ENCODE measurements at places on chromosomes 12 and 14. TPM values are rescaled to one million over a fixed set of nuclear protein-coding genes. Genes with fewer than 3 reads are reported as not detected.

PLCZ1 gene
- 0.49 TPM for total RNA-seq

GRCh38 chr12:29690728-29691127 is 93.0 kb downstream of the TMTC1 start:
- H3K4me1 ChIP-seq, result peaks cover 36% of the 10 kb centered on the region
- no peaks in the 10 kb centered on the region for H3K27me3 ChIP-seq
- H3K27ac ChIP-seq, result no peak overlapping the region
- H3K4me3 ChIP-seq, result no peak overlapping the region
- DNase-seq, result no peak
- no peaks in the 10 kb centered on the region for H3K36me3 ChIP-seq

DNA sequence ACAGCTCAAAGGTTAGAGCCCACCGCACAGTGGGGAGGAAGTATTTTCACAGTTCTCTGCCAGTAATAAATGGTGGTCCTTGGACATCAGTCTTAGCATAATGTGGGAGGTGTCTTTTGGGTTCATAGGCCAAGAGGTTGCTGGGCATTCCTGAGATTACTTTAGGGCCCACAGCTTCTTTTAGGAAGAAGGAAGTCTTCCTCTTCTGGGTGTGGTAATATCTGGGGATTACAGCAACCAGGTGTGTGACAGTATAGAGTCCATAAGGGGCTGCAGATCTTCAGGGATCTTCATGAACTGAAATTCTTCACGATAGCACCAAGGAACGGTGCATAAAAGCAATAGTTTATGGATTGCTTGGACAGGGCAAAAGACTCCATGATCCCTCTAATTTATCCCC is 56.2 kb upstream of the PTGR2 start:
- H3K36me3 ChIP-seq, result no peaks in the 10 kb centered on the region
- H3K4me3 ChIP-seq, result no peak overlapping the region
- peak overlapping the region; percentile 76 for H3K27ac ChIP-seq
- DNase-seq, result no peak
- H3K27me3 ChIP-seq, result no peaks in the 10 kb centered on the region

ACVRL1 gene
- total RNA-seq, result 36.9 TPM

DNA sequence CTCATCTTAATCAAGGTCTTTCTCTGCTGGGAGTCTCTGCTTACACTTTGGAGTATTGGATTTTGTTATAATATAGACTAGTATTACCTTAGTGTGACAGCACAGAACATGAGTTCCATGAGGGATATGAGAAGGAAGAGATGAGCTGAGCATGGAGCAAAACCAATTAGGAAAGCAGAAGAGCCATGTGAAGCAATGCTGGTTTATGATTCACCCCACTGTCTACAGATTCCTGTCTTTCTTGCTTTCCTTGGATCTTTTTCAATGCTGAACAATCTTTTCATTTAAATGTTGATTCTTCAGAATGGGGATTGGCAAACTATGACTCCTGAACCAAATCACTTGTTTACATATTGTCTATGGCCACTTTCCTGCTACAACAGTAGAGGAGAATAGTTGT is 70.4 kb upstream of the KITLG start:
- no peak overlapping the region for H3K27ac ChIP-seq
- DNase-seq, result no peak
- no peak overlapping the region for H3K4me3 ChIP-seq
- no peaks in the 10 kb centered on the region for H3K4me1 ChIP-seq

DNA sequence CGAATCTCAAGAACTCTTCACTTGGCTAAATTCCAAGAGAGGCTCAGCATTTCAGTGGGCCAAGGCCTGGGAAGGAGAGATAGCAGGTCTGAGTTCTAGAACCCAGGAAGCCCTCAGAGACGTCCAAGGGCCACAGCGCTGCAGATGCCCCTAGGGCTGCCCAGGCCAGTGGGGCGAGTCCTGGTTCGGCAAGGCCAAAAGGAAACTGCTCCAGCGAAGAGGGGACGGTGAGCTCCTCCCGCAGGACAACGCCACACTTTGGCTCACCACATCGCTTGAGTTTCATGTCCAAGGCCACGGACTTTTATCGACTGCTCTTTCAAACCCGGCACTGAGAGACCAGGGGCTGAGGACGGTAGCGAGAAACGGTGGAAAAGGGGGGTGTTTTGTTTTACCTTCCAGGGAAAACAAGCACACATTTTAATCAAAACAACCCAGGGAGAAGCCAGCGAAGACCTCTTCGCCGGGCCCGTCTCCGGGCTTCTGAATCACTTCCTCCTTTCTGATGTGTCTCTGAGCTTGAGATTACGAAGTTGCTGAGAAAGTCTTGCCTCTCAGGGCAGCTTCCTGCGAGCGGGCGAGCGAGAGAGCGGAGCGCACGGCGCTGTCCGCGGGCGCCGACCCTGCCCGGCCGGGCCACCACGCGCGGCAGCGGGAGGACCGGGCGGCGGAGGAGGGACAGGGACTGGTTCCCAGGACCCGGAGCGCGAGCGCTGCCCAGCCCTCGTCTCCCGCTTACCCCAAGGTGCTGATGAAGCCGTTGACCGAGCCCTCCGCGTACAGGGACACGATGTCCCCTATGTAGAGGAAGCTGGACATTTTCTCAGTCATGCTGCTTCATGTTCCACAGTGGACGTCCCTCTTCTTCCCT is 808 bp downstream of the ITPR2 start:
- H3K27me3 ChIP-seq, result no peaks in the 10 kb centered on the region
- H3K4me3 ChIP-seq, result peak overlapping the region; percentile 82
- H3K36me3 ChIP-seq, result no peaks in the 10 kb centered on the region
- peaks cover 31% of the 10 kb centered on the region for H3K4me1 ChIP-seq

KIF5A gene
- 0.08 TPM for total RNA-seq

DNA sequence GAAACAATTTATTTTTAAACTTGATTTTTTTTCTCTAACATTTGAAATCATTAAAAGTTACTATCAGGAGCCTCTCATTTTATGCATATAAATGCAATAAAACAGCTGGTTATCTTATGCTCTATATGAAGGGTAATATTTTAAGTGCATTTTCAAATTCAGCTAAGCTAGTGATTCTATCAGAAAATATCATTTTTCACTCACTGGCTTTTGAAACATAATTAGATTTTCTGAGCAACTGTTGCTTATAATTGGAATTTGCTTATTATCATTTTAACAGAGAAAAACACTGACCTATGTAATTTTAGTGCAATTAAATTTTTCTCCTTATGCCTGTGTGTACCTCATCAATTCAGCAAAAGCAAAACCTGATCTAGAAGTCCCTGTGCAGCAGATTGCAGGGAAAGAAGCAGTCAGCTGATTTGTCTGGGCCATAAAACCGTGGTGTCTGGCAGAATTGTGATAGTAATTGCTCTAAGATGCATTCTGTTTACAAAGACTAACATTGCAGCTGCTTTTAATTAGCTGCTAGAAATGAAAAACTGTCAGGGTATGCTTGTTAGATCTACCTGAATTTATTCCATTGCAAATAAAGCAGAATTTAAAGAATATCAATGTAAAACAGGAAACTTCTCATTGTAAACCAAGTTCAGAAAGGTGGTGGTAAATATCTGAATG is 75.0 kb downstream of the BICD1 start:
- DNase-seq, result no peak
- no peak overlapping the region for H3K27ac ChIP-seq
- H3K36me3 ChIP-seq, result no peaks in the 10 kb centered on the region
- no peaks in the 10 kb centered on the region for H3K27me3 ChIP-seq

DNA sequence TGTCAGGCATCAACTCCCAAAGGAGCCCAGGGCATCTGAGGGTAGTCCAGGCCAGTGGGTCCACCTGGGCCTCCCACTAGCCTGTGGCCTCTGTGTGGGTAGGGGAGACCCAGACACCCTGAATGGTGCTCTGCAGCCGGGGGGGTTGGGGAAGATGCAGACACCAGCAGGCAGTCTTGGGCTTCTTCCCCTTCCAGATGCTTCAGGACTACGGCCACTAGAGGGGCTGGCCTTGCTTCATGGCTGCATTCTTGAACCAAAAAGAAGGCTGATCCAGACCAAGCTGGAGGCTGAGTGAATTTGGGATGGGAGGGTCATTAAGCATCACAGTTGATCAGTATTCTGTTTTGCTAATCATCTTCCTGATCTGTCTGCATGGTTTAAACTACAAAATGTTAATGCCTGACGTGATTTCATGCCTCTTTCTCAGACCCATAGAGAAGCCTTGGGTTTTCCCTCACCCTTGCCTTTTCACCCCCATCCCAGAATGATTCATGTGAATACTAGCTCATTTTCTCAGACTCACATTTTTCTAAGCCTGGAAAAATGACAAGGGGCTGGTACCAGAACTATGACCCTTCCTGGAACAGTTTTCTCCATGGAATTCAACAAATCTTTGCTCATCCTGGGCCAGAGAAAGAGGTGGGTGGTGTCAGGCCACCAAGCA is 134.2 kb downstream of the NTF3 start:
- H3K36me3 ChIP-seq, result peaks cover 5% of the 10 kb centered on the region
- DNase-seq, result no peak
- H3K27me3 ChIP-seq, result peaks cover 52% of the 10 kb centered on the region
- H3K4me3 ChIP-seq, result no peak overlapping the region
- peaks cover 15% of the 10 kb centered on the region for H3K4me1 ChIP-seq
- no peak overlapping the region for H3K27ac ChIP-seq

DNA sequence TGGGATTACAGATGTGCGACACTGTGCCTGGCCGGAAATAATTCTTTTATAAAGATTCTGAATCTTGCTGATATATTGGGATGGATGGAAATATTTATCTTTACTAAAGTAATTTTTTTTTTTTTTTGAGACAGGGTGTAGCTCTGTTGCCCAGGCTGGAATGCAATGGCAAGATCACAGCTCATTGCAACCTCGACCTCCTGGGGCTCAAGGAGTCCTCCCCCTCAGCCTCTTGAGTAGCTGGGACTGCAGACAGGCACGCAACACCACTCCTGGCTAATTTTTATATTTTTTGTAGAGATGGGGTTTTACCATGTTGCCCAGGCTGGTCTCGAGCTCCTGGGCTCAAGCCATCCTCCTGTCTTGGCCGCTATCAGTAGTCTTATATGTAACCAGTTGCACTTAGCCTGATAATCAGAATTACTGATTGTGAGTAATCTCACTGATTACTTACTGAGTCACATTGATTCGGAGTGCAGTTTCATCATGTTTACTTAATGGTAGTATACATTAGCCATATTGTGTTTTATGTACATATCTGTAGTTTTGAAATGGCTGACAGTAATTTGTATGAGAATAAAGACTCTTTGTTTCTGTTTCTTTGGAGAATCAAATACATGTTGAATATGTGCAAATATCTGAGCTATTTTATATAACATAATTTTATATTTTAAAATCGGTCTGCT is 50.4 kb upstream of the LRTM2 start:
- no peak overlapping the region for H3K27ac ChIP-seq
- H3K36me3 ChIP-seq, result peaks cover 11% of the 10 kb centered on the region
- no peak overlapping the region for H3K4me3 ChIP-seq
- no peak for DNase-seq
- no peaks in the 10 kb centered on the region for H3K27me3 ChIP-seq

DNA sequence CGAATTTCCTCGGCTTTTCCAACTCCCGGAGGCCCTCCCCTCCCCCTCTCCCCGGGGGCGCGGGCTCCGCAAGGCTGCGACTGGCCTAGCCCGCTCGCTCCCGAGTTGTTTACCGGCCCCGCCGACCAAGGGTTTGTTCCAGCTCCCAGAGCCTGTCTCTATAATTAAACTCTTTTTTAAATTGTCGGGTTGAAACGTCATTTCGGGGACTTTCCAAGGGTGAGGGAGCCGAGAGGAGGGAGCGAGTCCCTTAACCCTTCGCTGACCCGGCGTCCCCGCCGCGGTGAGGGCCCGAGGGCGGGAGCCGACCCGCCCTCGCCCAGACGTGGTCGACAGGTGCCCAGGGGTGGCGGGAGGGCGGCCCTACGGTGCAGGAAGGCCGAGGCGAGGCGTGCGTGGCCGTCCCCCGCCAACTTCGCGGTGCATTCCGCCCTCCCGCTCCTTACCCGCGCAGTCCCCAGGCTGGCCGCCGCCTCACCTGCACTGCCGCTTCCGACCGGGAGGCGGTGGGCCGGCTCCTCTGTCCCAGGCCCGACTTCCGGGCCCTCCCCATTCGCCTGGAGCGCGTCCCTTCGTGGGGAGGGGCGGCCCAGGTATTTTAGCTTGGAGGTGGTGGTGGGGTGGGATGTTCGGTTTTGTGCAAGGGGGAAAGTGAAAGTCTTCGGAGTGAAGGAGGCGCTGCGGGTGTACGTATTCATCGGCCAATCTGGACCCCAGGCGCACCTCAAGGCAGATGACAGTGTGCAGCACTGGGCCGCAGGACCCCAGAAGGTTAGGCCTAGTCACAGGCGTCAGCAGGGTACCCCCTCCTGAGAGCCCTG is 2.9 kb upstream of the ZFP36L1 start:
- H3K4me3 ChIP-seq, result peak overlapping the region; percentile 96
- peaks cover 2% of the 10 kb centered on the region for H3K36me3 ChIP-seq
- peak; percentile 87 for DNase-seq

FCF1 gene
- total RNA-seq, result 42.7 TPM

DHH gene
- total RNA-seq, result 0.41 TPM

KIF26A gene
- total RNA-seq, result 6.5 TPM

- DNase-seq, result no peak
- H3K27me3 ChIP-seq, result peaks cover 52% of the 10 kb centered on the region
- peaks cover 28% of the 10 kb centered on the region for H3K4me1 ChIP-seq
- no peaks in the 10 kb centered on the region for H3K36me3 ChIP-seq
Observed at GRCh38 chr14:91416744-91417119, 888 bp downstream of the CCDC88C start.

- no peak for DNase-seq
- no peaks in the 10 kb centered on the region for H3K36me3 ChIP-seq
- H3K4me1 ChIP-seq, result peaks cover 22% of the 10 kb centered on the region
Observed at GRCh38 chr12:53695152-53696145, 19.6 kb upstream of the ATP5MC2 start.

DNA sequence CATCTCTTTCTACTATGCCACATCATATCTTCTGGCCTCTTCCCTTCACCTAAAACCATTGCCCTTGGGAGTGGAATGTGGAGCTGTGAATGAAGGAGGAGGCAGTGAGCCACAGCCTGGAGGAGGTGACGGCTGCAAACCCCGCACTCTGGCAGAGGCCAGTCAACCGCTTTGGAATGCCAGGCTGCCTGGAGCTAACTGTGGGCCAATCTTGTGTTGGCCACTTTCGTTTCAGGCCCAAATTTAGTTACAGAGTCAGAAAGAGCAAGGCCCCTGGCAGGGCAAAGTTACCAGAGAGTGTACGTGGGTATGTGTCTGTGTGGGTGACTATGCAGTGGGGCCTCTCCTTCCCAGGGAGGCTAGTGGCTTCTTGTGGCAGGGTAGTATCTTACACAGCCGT is 40.1 kb downstream of the CACNA1C start:
- H3K36me3 ChIP-seq, result no peaks in the 10 kb centered on the region
- H3K27me3 ChIP-seq, result no peaks in the 10 kb centered on the region
- peaks cover 93% of the 10 kb centered on the region for H3K4me1 ChIP-seq
- peak; percentile 61 for DNase-seq
- peak overlapping the region; percentile 81 for H3K27ac ChIP-seq

All from left ventricle myocardium inferior (tissue), 1 donor.